ENCODE measurements at places on chromosomes 7 and 10.

DNA sequence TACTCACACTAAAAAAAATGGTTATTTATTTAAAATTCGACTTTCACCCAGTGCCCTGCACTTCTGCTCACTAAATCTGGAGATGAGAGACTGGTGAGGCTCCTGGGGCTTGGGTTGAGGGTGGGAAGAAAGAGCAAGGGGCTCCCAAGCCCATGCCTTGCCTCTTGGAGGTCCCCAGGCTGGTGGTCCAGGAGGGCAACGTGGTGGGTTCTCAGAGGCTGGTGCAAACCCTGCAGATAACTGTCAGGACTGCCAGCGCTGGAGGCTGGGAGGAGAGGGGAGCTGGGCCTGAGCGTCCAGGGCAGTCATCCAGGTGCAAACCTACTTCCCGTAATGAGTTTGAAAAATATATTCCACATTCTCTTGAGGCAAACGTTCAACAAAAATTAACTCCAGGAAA, 528.3 kb downstream of the GLRX3 start:
- DNase-seq, result no peak

DNA sequence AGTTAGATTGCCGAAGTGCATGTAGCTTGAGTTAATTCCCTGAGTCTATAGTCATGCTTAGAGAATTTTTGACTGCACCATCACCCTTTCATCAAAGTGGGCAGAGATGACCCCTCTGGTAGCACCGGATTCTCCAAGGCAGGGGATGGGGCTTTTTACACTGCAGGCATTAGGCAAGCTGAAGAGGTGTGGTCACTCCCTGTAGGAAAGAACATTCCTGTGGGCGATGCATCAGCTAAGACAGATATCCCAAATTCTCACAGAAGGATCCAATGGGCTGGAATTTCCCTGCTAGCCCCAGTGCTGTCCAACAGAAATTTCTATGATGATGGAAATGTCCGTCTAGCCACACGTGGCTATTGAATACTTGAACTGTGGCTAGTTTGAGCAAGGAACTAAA, 118.2 kb downstream of the ADAM12 start:
- no peak for DNase-seq

DNA sequence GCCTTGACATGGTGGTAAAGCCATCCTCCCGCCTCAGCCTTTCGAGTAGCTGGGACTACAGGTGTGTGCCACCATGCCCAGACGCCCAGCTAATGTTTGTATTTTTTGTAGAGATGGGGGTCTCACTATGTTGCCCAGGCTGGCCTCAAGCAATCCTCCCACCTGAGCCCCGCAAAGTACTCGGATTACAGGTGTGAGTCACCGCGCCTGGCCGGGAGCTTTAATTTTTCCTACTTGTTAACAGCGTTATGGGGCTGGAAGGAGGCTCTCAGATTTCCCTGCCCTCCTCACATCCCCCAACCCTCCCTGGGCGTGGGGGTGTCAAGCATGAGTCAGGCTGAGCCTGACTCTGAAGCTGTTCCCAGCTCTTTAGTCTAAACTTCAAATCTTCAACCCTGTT, 8.3 kb downstream of the ALKBH4 start:
- DNase-seq, result no peak

DNA sequence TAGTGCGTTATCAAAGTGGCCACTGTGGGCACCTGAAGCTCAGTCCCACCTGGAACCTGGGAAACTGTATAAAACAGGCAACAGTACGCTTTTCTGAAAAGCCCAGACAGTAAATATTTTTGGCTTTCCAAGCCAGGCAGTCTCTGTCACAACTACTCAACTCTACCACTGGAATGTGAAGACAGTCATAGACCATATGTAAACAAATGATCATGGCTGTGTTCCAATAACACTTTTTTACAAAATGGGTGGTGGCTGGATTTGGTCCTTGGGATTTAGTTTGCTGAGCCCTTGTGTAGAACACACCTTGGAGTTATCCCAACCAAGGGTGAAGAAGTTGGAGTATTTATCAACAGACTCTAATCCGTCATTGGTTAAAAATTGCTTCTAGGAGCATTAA, 259.9 kb downstream of the SKIDA1 start:
- no peak for DNase-seq
